Fibroblast of skin of abdomen (primary cell): ENCODE measurements at places on chromosomes 11 and 22.
A peak's percentile ranks its signal among the peaks of the same experiment; 100 is the strongest.

GRCh38 chr22:39292561-39293074 is 26.8 kb downstream of the RPL3 start:
- DNase-seq, result peak; percentile 93

- DNase-seq, result no peak
Observed at GRCh38 chr11:23769214-23769613, 727.6 kb upstream of the LUZP2 start.

- DNase-seq, result no peak
Observed at GRCh38 chr11:117908959-117909610, 20.1 kb downstream of the TMPRSS13 start.

DNA sequence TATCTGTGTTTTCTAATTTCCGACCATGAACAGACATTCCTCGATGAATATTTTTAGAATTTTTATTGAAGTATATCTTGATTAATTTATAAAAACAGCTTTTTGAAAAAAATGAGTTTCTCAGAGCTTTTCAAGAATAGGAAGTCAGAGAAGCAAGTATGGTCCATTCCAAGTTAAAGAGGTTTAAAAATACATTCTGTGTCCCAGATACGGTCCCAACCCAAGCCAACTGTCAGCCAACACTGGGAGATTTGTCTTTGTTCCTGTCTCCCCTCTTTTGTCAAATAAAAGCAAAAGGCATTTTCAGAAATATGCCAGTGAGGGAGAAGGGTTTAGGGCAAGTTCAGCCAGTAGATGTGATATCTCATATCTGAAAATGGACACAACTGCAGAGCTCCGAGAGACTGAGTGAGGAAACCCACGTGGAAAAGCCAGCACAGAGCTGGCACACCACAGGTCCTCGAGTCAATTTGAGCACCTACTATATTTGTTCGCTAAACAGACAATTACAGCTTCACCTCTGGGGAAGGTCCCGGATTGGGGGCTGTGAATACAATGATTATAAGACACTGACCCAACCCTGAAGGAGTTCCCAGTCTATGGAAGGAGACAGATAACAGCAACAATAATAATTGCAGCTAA is 59.8 kb downstream of the C11orf91 start:
- DNase-seq, result no peak

DNA sequence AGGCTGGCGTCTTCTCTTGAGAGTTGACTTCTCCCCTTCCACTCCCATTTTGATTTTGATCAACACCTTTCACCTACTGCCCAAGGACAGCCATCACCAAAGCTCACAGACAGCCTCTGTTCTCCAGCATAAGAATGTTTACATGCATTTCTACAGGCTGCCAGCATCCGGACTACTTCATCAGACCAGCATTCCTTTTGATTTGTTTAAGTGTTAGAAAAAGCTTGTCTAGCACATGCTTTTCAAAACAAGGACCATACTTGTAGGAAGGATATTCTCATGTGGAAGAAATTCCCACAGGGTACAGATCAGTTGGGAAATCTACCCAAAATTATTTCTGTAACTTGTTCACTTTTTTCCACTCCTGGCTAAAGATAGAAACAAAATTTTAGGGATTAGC is 6.2 kb upstream of the KCNA4 start:
- DNase-seq, result no peak

- DNase-seq, result no peak
Observed at GRCh38 chr11:129412494-129412893, 36.8 kb downstream of the BARX2 start.

DNA sequence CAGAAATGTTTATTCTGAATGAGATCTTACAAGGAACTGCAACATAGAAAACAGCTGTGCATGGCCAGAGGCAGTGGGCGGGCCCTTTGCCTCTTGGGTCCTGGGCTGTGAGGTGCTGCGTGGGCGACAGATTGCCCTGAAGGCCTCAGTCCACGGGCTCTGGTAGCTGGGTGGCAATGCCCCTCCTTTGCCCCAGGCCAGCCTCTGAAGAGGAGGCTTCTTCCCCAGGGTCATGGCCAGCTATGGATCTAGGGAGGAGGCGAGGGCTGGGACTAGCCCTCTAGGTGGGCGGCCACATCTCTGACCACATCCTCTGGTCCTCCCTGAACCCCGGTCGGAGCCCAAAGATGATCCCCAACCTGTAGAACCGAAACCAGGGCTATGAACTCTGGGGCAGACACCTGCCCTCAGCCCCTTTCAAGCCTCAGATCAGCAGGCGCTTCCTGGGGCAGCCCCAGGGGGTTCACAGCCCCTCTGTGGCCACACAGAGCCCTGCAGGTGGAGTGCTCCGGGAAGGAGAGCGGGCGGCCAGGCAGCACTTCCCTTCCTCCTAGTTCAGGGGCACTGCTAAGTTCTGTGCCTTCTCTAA is 6.6 kb upstream of the CDC42BPG start:
- no peak for DNase-seq

DNA sequence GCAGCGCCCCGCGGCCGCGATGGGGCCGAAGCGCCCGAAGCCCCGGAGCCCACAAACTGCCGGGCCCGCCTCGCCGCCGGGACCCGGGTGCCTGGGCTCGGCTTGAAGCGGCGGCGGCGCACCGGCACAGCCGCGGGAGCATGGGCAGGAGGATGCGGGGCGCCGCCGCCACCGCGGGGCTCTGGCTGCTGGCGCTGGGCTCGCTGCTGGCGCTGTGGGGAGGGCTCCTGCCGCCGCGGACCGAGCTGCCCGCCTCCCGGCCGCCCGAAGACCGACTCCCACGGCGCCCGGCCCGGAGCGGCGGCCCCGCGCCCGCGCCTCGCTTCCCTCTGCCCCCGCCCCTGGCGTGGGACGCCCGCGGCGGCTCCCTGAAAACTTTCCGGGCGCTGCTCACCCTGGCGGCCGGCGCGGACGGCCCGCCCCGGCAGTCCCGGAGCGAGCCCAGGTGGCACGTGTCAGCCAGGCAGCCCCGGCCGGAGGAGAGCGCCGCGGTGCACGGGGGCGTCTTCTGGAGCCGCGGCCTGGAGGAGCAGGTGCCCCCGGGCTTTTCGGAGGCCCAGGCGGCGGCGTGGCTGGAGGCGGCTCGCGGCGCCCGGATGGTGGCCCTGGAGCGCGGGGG is 346 bp downstream of the FJX1 start:
- no peak for DNase-seq
